Suppressor macrophage treated with lipopolysaccharide for 4 hours (primary cell): ENCODE measurements at places on chromosomes 11 and 22.

DNA sequence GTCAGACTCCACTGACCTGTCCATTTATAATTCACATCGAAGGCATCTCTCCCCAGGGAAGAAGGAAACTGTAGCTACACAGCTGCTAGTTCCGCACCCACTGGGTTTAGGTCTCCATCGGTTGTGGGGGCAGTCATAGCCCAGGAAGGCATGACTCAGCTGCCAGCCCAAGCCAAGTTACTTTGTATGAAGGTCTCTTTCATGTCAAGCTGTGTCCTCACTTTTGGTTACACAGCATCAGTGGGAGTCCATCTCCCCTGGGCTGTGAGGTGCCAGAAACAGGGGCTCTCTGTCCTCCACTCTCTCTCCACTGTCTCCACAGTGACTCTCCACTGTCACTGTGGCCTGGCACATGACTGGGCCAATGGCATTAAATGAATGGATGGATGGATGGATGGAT, 585.2 kb downstream of the BRD1 start:
- no peak for DNase-seq

DNA sequence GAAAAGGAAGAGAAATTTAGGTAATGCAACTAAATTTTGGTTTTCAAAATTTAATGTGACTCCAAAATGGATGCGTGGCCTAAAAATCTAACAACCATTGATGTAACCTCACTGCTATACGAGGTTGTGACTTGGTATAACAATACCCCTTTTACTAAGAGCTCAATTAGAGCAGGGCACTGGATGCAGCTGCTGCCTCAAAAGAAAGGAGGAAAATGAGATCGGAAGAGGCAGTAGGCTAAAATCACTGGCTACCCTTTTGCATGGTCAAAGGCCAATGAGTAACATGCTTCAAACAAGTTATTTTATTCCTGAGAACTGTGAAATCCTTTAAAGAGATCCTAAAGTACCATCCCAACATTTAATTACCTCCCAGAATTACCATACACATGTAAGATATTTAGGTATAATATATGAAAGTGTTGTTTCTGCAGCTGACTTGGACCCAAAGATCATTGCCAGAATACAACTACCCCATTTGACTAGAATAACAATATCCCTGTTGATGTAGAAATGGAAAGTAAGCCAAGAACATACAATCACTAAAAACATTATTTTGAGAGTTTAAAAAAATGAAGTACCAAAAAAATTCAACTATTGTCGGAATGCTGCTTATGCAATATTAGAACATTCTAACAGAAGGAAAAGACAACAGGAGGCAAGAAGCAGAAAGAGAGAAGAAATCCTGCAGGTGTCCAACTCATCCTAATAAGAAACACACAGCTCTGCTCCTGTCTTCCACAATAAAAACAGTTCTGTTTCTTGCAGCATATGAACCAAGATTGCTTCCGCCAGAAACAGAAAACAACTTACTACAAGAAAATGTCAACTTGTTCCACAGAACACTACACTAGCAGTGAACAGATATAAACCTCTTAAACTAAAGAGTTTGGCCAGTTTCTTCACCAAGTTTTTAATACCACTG, 15.0 kb downstream of the SIK3 start:
- no peak for DNase-seq

GRCh38 chr22:30665786-30666185, 1.9 kb downstream of the DUSP18 start:
- DNase-seq: no peak

GRCh38 chr11:2382936-2383851, 6.1 kb downstream of the CD81 start:
- DNase-seq: peak; percentile 43

- DNase-seq: no peak
These were observed 60.7 kb upstream of the FADD start for GRCh38 chr11:70142221-70142875.

DNA sequence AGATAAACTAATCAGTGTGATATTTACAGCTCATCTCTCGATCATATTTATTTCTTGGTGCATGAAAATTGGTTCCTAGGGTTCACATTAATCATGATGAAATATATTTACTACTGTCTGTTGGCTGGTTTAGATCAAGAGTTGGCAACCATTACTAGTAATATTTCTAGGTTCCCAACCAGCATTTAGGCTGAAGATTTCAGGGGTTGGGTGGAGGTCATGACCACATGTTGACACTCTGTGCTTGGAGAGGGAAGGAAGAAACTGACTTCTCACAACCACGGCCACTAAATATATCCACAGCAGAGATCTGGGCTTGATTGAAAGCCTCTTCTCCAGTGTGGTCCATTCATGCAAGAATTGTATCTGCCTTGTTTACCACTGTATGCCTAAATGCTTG, 87.9 kb downstream of the ALX4 start:
- DNase-seq: no peak

DNA sequence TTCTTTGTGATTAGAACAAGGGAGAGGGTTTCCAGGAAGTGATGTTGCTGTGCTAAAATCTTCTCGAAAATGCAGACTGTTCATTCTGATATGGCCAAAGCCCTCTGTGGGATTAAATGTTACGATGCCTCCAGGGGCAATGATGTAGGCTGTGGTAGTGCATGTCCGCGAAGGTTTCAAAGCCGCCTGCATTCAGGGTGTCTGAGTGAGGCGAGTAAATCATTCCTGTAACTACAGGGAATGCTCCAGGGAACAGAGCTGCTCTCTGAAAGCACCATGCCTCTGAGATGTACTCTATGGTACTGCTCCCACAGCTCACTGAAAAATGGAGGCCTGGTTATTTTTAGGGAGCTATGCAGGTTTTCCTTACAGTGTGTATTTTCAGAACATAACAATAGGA, 21.2 kb downstream of the PDGFD start:
- no peak for DNase-seq

- DNase-seq: no peak
These were observed 464.0 kb downstream of the BRD1 start for GRCh38 chr22:49363526-49364230.

DNA sequence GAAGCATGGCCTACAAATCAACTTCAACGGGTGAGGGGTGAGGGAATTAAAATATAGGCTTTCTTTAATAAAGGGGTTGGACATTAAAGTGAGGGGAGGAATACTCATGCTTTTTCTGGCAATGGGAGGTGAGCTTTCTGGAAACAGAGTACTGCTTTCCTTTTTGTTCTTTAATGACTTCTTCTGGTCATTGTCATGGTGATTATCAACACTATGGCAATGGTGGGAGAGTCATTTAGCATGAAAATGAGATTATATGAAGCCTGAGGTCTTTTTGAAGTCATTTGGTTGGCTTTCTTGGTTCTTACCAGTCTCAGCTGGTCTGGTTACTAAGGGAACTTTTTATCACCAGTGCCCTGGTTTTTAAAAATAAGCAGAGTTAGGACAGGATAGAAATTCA, 475.8 kb upstream of the LRRC4C start:
- no peak for DNase-seq
